Omental fat pad (tissue), 4 donors: ENCODE measurements at places on chromosomes 12 and 14.

GRCh38 chr14:74502236-74503019 lies 8.9 kb downstream of the ISCA2 start:
- no peak for DNase-seq

- no peak for DNase-seq
Observed at GRCh38 chr14:93971635-93972027, 4.7 kb downstream of the ASB2 start.

- DNase-seq, result no peak
Observed at GRCh38 chr14:76078501-76078900, 73.2 kb upstream of the GPATCH2L start.

DNA sequence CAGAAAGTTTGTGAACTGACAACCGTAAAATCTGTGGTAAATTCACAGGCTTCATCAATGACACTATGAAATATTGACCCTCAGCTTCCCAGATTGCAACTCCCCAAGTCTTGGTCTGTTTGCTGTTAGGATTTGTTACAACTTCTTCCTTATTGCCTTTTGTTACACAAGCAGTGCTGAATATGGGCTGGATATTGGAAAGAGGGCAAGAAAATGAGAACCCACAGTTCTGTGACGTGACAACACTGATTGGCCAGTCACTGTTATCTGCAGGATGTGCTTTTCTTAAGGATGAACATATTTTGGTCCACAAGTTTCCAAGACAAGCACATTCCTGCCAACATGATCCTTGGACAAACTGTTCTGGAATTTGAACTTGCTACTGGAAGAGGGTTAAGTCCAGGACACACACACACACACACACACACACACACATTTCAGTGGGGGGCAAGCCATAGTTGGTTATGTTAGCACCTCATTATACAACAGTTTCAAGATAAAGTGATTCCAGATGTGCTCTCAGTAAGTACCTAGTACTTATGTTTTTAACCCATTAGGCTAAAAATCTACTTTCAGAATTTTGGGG lies 16.6 kb upstream of the SLC38A2 start:
- DNase-seq, result no peak

- DNase-seq, result no peak
Observed at GRCh38 chr12:121968876-121969275, 50.5 kb downstream of the CFAP251 start.

DNA sequence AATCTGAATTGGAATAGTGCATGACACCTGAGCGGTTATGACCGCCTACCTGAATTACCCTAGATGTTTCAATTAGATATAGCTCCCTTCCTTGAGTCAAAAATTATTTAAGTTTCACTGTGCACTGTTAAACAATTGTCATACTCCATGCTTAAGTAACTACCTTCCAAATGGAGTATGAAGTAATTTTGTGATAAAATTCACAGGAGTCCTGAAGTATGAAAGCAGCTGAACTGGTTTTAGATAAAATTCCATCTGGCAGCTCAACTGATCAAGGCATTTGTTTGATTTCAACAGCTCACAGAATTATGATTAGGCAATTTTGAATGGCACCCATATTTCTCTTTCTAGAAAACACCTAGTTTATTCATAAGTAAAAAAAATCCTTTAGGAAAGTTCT lies 19.5 kb downstream of the PRICKLE1 start:
- no peak for DNase-seq

GRCh38 chr14:76497550-76498462 lies 121.9 kb downstream of the ESRRB start:
- no peak for DNase-seq

GRCh38 chr12:56087220-56087619 lies 7.3 kb downstream of the ERBB3 start:
- no peak for DNase-seq

GRCh38 chr12:50061946-50062686 lies 4.7 kb downstream of the ASIC1 start:
- no peak for DNase-seq

- no peak for DNase-seq
Observed at GRCh38 chr14:54487771-54488170, 1.0 kb downstream of the GMFB start.

- DNase-seq, result no peak
Observed at GRCh38 chr12:121827351-121828099, 23.7 kb downstream of the SETD1B start.

DNA sequence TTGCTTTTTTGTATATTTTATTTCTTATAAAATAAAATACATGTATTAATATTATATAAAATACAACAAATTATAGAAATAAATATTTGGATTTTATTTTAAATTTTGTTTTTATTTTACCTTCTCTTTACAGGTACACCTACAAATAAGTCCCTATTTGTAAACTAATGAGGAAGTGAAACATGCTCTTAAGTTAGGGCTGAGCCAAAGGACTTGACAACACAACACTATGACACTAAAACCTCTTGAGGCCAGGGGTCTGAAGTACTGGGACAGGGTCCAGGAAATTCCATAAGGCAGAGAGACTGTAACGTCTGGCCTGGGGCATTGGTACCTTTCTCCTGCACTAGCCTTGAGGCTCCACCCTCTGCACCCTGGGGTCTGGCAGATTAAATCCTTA lies 293.2 kb downstream of the FOXN3 start:
- no peak for DNase-seq

- DNase-seq, result no peak
Observed at GRCh38 chr12:89529738-89530137, 3.9 kb upstream of the POC1B start.

- no peak for DNase-seq
Observed at GRCh38 chr14:23137813-23138535, 18.9 kb upstream of the CEBPE start.

GRCh38 chr14:54129850-54130640 lies 173.4 kb upstream of the BMP4 start:
- no peak for DNase-seq

DNA sequence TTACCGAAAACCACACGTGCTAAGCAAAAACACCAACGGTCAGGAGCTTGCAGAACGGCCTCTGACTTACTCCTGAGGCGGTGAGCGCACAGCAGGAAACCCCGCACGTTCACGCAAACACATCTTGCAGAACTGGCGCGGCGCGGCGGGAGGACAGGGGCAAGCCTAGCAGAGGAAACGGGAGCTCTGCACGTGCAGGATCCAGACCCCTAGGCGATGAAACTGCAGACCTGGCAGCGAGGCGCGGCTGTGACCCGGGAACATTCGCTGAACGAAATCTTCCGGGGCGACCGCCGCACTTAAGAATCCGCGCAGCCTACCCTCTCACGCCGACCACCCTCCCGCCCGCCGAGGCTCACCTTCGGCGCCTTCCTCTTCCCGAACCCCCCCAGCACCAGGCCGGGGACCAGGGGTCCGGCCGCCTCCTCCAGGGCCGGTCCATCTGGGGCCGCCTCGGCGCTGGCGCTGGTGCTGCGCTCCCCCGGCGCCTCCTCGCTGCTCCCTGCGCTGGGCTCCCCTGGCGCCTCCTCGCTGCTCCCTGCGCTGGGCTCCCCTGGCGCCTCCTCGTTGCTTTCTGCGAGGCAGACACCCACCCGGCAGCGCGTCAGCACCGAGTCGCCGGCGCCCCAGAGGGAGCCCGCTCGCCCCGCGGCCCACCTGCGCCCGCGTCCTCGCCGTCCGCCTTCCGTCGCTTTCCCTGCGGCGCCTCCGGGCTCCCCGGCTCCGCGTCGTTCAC lies 615 bp downstream of the DDX51 start:
- no peak for DNase-seq

GRCh38 chr12:88693837-88694445 lies 113.7 kb upstream of the KITLG start:
- DNase-seq, result no peak

DNA sequence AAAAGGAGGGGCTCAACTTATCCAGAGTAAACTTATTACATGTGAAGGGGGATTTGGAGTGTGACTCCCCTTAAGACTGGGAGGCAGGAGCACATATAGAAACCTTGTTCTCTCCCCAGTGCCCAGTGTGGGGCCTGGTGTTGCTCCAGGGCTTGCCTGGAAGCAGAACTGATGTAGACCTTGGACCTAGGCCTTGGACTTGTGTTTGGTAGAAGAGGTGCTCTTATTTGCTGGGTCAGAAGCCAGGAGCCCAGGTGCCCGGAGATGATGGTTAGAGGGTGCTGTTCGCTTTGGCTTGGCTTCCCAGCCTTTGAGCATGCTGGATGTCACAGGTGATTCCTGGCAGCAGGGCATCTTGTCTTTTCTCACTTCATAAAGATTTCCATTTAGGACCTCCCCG lies 110.4 kb downstream of the SMOC1 start:
- DNase-seq, result no peak

DNA sequence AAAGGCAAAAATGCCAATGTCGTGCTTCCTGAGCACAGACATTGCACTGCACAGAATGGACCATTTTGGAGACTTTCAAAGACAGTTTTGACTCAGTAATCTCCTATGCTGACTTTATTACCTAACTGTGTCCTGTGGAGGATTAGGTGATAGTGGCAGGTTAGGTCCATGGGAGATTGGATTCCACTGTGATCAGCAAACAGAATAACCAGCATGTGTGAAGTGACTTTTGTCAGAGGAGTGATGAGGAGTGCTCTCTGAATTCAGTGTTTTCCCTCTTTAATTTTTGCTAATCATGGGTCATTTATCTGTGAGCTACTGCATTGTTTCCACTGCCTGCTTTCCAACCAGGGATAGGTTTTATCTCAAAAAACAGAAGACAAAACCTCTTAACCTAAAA lies 662.5 kb downstream of the DIO2 start:
- DNase-seq, result no peak

- no peak for DNase-seq
Observed at GRCh38 chr12:84627593-84627992, 285.0 kb downstream of the SLC6A15 start.

GRCh38 chr12:111893287-111893686 lies 51.3 kb downstream of the MAPKAPK5 start:
- DNase-seq, result no peak

GRCh38 chr12:6376079-6376869 lies 911 bp upstream of the SCNN1A start:
- DNase-seq, result no peak

- no peak for DNase-seq
Observed at GRCh38 chr14:34439090-34439489, 22.9 kb downstream of the SPTSSA start.

DNA sequence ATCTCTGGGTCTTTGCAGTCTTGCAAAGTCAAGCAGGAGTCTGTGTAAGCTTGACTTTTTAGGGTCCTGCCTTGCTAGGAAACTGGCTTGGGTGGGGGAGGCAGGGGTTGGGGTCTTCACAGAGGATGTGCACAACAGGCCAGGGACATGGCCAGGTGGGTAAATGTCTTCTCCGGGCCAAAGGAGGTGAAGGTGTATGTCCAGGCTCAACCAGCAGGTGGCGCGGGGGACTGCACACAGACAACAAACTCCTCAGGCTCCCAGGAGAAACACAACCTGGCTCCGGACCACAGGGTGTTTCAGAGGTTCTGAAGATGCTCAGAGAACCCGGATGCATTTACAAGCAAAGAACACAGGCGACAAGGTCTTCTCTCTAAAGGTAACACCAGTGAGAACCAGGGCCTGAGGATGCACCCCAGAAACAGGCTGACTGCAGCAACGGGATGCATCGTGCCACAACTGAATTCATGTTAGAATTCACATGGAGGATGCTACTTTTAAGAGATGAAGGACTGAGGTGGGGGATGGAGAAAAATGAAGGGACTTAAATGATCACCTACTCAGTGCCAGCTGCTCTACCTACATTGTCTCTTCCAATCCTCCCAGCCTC lies 56.0 kb downstream of the PLEKHG3 start:
- no peak for DNase-seq

- no peak for DNase-seq
Observed at GRCh38 chr12:78248321-78248720, 417.6 kb downstream of the NAV3 start.

- DNase-seq, result no peak
Observed at GRCh38 chr12:104490186-104490585, 33.4 kb downstream of the CHST11 start.

- DNase-seq, result no peak
Observed at GRCh38 chr12:118704527-118705241, 276.7 kb upstream of the SRRM4 start.

GRCh38 chr14:51692646-51693045 lies 40.9 kb downstream of the FRMD6 start:
- DNase-seq, result no peak

- DNase-seq, result no peak
Observed at GRCh38 chr12:50926415-50926814, 25.9 kb upstream of the HIGD1C start.

GRCh38 chr12:109775172-109775881 lies 57.9 kb downstream of the TRPV4 start:
- DNase-seq, result peak; percentile 72

DNA sequence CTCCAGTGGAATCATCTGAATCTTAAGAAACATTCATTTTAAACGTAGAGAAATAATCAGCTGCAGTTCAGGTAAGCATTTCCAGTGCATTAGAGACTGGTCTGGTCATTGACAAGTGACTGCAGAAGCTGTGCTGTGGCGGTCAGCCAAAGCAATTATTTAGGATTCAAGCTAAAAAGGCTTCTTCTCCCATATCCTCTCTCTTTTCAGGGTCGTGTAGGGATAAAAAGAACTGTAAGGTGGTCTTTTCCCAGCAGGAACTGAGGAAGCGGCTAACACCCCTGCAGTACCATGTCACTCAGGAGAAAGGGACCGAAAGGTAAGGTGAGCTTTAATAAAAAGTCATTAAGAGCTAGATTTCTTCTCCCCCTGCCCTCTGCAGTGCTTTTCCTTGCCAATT lies 48.1 kb downstream of the MSRB3 start:
- DNase-seq, result no peak

DNA sequence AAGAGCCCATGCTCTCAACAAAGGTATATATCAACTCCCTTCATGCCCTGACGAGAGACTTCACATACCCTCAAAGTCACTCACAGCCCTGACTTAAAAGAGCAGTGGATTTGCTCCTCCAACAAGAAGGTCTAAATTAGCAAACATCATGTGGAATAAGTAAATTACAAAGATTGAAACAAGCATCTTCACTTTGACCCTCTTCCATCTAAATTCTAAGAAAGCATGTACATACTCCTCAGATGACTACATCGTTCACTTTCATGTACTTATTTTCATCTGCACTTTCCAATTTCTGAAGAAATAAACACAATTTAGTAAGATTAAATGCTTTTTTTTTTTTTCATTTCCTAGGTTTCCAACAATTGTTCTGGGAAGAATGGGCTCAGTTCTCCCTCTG lies 38.6 kb upstream of the KRR1 start:
- no peak for DNase-seq

GRCh38 chr12:100216337-100216736 lies 15.7 kb downstream of the ACTR6 start:
- no peak for DNase-seq

GRCh38 chr14:104580961-104581360 lies 1.4 kb downstream of the C14orf180 start:
- peak; percentile 25 for DNase-seq

- no peak for DNase-seq
Observed at GRCh38 chr14:61736751-61737150, 25.5 kb upstream of the SNAPC1 start.

- no peak for DNase-seq
Observed at GRCh38 chr12:104974626-104975290, 11.4 kb upstream of the NOPCHAP1 start.

DNA sequence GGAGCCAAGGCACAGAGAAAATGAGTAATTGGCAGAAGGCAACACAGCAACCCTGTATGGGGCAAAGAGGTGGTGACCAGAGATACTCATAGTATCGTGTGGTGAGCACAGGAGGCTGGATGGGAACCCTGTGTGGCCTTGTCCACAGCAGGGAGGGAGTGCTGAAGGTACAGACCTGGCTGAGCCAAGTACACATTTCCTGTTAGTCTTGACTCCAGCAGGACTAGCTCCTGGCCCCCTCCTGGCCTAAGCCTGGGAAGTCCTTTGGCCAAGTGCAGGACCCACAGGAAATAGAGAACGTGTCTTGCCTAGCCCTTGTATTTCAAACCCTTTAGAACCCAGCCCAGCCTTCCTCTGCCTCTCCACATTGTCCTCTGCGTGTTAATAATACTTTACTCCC lies 289.8 kb upstream of the PWP1 start:
- no peak for DNase-seq
